ENCODE measurements at places on chromosomes 5 and 9.
A peak's percentile ranks its signal among the peaks of the same experiment; 100 is the strongest.

DNA sequence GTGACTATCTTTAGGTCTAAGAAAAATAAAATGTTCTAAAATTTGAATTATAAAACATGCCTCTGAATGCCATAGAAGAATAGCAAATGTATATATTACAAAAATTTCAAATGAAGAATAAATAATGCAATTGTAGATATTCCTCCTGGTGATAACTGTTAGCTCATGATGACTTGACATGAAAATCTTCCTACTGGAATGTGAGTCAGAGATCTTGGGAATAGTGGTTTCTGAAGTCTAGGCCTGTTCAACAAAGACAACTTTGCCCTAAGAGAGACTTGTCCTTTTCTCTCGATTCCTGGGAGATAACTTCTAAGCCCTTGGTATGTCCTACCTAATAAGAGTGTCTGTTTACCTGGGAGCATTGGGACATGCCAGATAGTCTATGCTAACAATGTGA, 746.3 kb upstream of the RIOK2 start:
- peak; percentile 22 for DNase-seq

DNA sequence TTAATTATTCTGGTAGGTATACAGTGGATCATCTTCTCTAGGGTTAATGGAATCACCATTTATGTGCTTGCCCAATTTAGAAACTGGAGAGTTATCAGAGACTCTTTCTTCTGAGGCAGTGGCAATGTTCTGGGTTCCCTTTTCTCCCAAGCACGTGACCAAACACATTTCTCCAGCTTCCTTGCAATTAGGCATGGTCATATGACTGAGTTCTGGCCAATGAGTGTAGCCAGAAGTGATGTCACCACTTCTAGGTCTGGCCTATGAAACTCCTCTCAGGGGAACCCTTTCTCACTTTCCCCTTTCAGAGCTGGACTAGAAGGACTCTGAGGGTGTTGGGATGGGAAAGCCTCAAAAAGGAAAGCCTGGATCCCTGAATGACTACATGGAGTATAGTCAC, 172.0 kb downstream of the NSG2 start:
- DNase-seq, result no peak

DNA sequence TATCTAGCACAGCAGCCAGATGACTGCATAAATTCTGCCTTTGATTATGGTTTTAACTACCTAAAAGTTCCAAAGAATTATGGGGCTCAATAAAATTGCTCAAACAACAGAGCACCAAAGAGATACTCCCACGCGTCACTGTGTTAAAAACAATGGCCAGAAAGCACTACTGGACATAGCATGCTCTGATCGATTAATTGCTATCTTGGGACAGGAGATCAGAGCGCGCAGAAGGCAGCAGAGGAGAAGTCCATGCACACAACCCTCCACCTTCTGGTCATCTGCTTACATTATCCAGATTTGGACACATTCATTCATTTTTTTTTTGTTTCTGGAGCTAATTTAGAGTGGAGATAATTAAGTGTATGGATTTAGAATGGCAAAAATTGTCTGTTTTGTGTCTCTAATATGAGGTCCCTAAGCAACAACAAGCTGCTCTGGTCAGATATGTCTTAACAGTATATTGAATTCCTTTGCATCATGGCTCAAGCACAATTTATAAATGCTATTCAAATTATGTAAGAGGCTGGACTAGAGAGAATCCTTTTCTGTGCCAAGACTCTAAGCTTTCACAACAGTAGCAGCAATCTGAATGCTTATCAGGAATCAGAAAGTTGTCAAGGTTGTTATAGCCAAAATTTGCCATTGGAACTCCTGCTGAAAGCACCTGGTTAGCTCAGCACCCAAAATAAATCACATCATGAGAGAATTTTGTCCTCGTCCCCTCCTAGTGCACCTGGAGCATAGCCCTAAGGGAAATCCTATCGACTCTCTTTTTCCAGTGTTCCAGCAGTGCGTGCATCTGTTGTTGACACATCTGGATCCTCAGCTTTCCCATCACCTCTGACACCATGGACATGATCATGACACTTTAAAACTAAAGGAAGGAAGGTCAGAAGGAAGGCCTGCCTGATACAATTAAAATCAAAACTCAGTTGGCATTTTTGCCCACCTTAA, 98.6 kb upstream of the HMHB1 start:
- peak; percentile 52 for DNase-seq

GRCh38 chr9:130237076-130237475, 28.5 kb upstream of the HMCN2 start:
- peak; percentile 22 for DNase-seq

DNA sequence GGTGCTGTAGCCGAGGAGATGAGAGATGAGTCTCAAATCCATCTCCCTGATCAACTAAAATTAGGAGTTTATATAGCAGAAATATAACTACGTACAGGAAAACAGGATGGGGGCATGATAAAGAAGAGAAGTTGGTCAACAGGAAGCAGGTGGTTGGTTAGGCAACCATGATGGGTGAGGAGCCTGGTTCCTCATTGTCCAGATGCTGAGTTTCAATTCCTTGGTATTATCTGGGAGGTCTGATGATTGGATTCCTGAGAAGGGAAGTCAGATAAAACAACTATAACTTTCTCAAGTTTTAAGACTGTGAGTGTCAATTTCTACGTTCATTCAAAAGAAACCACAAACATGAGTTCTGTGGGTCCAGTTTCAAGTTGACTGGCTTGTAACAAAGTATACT, 323.9 kb downstream of the MTRR start:
- no peak for DNase-seq

DNA sequence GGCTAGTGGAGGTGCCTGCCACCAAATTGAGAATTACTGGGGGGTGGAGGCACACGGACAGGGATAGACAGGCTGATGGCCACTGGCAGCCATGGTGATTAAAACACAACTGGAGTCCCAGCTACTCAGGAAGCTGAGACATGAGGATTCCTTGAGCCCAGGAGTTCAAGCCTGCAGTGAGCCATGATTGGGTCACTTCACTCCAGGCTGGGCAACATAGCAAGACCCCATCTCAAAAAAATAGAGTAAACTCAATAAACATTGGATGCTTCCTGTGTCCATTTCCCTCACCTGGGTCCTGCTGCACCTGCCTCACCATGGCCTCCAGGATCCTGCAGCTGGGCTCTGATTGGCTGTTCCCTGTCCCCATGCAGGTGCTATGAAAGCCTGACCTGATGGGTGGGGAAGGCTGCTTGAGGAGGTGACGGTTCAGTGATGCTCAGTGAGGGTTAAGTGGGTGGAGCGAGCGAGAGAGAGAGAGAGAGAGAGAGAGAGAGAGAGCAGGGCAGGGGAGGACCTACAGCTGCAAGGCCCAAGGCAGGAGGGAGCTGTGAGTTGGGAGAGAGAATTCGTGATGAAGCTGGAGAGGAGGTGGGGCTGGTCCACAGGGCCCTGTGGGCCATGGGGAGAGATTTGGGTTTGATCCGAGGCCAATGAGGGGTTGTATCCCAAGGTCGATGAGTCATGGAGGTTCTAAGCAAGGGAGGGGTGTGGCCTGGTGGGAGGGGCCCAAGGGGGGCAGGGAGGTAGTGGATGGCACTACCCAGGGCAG, 36.7 kb upstream of the FUBP3 start:
- DNase-seq, result no peak

- peak; percentile 50 for DNase-seq
Observed at GRCh38 chr5:83509540-83509939, 38.0 kb downstream of the VCAN start.

- no peak for DNase-seq
Observed at GRCh38 chr9:108972186-108972585, 38.0 kb downstream of the ABITRAM start.

- DNase-seq, result peak; percentile 32
Observed at GRCh38 chr9:69078581-69078980, 43.0 kb downstream of the FXN start.

DNA sequence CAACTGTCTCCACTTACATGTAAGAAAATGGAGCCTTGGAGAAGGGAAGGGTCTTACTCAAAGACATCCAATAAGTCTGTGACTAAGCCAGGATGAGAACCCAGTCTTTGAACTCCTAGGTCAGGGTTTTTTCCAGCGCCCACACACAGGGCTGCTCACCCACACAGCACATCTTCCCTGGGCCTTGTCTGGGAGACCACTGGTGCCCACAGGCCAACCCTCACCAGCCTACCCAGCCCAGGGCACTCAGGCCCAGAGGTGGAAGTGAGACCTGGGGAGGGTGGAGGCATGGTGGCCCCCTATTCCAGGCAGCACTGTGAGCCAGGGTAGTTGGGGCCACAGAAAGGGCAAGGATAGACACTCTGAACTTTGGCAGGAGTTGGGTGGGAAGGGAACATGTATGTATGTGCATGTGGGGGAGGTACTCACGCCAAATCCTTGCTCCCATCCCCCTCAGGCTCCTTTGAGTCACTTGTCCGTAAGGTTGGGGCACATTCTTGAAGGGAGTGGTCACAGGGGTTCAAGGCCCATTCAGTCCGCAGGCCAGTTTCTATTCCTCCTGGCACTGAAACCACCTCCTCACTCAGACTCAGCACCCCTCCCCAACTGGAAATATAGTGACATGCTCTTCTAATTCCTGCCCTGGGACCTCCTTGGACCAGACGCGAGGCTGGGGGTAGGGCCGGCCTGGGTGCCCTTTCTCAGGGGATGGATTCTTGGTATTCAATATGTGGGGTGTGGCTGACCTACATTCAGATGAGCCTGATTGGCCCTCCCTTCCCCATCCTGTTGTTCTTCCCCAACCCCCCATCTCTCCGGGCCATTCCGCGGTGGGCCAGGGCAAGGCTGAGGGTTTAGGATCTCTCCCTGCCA, 2.9 kb upstream of the SLC4A9 start:
- DNase-seq, result no peak

- no peak for DNase-seq
Observed at GRCh38 chr5:56102889-56103288, 108.1 kb upstream of the IL6ST start.

DNA sequence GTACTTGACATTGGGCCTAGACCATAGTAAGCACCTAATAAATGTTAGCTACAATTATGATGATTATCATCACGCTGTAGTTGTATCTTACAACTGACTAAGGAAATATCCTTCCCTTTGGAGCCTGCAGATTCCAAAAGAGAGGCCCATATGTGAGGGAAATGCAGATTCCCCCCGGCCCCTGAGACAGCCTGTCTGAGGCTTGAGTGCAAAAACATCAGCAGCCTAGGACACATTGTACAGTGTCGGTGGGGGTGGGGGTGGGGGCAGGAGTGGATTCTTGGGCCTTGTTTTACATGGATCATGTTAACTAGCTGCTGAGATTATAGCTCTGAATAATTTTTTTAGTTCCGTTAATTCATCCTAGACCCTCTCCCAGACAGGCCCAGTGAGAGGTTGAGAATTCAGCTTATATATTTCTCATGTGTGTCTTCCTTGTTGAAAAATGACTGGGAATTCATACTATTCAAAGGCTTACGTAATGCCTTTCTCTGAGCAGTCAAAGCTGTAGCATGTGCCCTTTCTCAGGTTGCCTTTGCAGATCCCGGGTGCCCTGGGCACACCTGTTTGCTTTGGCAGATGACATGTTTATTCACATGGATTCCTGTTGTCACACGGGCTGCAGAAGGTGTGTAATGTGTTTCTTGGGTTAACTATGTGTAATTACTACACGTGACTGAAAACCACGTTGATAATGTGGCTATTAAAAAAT, 262.8 kb downstream of the NR3C1 start:
- no peak for DNase-seq

DNA sequence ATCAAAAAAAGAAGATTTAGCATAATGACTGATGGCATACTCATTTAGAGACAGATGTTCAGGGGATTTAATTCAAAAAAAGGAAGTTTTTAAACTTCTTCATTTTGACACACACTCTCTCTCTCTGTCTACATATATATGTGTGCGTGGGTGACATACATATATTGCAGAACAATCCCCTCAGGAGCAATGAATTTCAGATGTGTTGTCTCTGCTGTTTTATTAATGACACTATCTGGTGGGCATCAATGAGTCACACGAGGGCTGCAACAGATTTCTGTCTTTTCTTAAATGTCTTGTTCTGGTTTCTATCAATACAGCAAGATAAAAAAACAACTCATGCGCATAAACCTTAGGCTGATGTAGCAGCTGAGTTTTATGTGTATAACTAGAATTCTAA, 123.5 kb upstream of the SLCO6A1 start:
- DNase-seq, result peak; percentile 59

DNA sequence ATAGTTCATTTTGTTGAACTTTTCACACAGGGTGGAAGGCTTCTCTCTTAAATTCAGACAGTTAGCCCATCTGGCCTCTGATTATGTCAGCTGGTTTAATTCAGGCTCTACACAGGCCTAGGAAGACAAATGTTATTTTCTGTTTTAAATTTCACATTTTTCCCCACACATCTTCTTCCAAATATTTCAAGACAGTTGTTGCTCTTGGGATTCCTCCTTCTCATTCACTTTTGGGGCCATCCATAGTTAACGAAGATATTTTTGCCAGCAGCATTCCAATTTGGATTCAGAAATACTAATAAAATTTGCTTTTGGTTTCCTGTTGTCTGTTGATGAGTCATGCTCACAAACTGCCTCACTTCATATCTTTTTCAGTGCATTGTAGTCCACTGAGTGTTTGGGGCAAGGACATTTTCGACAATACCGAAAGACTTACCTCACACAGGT, 475.4 kb downstream of the DMAC1 start:
- DNase-seq, result peak; percentile 15

DNA sequence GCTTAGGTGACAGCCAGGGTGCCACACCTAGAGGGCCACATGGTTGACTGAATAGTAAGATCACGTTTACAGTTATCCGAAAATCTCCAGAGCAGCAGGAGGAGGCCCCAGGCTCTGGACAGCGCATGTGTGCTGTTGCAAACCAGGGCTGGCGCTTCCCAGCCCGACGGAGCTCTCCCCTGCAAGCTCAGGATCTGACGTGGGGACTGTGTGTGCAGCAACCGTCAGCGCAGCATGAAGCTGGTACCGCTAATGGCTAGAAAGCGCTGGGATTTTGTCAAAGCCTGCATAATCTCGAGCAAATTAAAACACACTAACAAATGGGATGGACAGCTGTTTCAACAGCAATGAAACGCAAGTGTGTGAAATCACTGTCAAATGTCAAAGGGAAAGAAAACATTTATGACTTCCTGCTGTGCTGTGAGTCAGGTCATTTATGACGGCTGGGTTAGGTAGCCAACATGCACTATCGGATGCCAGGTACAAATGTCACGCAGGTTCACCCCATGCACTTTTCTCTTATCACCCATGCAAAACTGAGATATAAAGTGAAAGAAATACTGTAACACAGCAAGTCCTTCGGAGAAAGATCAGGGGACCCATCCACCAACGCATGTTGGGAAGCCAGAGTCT, 7.5 kb downstream of the SURF4 start:
- no peak for DNase-seq

DNA sequence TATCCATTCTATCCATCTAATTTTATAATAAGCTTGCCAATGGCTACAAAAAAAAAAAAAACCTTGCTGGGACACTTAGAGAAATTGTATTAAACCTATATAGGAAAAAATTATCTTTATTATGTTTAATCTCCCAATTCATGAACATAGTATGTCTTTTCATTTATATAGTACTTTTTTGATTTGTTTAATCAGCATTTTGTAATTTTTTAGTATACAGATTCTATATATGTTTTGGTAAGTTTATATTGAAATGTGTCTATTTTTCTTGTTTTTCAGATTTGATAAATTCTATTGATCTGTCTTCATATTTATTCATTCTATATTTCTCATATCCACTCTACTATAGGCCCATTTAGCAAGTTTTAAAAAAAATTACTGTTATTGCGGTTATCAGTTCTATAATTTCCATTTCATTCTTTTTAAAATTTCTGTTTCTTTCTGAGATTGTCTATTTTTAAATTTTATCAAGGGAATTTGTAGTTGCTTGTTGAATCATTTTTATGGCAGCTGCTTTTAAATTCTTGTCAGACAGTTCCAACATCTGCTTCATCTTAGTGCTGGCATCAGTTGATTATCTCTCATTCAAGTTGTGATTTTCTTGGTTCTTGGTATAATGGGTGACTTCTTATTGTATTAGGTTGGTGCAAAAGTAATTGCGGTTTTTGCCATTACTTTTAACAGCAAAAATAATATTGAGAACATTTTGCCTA, 170.1 kb upstream of the S1PR3 start:
- no peak for DNase-seq
